A549 treated with CORT108297 at 1 μM for 4 hours (cell line): ENCODE measurements at places on chromosomes 5 and 9. TPM values are rescaled to one million over a fixed set of nuclear protein-coding genes. Genes with fewer than 3 reads are reported as not detected.

RPL37 gene
- total RNA-seq: 2,670 to 2,951 TPM (median 2,828 TPM) in 5 replicates

ENTPD2 gene
- 0.63 to 1.4 TPM (median 0.95 TPM) in 5 replicates for total RNA-seq

PTPDC1 gene
- total RNA-seq: 3.3 to 5.1 TPM (median 4.1 TPM) in 5 replicates

CD180 gene
- total RNA-seq: 0.01 TPM in 1 of 5 replicates, not detected in the others

GABRA6 gene
- not detected in 5 replicates for total RNA-seq

SEC16A gene
- 57.9 to 65.6 TPM (median 61.0 TPM) in 5 replicates for total RNA-seq

NAIP gene
- total RNA-seq: 0.27 to 0.61 TPM (median 0.40 TPM) in 5 replicates

INSYN2B gene
- 0.44 to 0.81 TPM (median 0.65 TPM) in 5 replicates for total RNA-seq

CCDC180 gene
- total RNA-seq: 0.43 to 0.90 TPM (median 0.75 TPM) in 5 replicates

OR1L1 gene
- not detected in 5 replicates for total RNA-seq

ZNF483 gene
- 0.66 to 0.92 TPM (median 0.83 TPM) in 5 replicates for total RNA-seq

BNIP1 gene
- total RNA-seq: 16.1 to 19.5 TPM (median 16.5 TPM) in 5 replicates

ZMYND19 gene
- total RNA-seq: 39.2 to 57.2 TPM (median 54.5 TPM) in 5 replicates

CYFIP2 gene
- total RNA-seq: 16.3 to 24.1 TPM (median 21.2 TPM) in 5 replicates

SPINK7 gene
- total RNA-seq: not detected in 5 replicates

PHYKPL gene
- total RNA-seq: 8.2 to 10.8 TPM (median 9.6 TPM) in 5 replicates

GCNT1 gene
- 2.4 to 4.3 TPM (median 3.0 TPM) in 5 replicates for total RNA-seq

FANCC gene
- 10.5 to 11.8 TPM (median 11.0 TPM) in 5 replicates for total RNA-seq

LCN1 gene
- 0.12 TPM in 1 of 5 replicates, not detected in the others for total RNA-seq

SPATA31C1 gene
- total RNA-seq: not detected in 5 replicates

PAEP gene
- total RNA-seq: 0.14 to 0.28 TPM (median 0.21 TPM) in 5 replicates

GRXCR2 gene
- not detected in 5 replicates for total RNA-seq

PLCXD3 gene
- 0.17 to 0.37 TPM (median 0.27 TPM) in 5 replicates for total RNA-seq

SMC2 gene
- 17.2 to 28.4 TPM (median 22.3 TPM) in 5 replicates for total RNA-seq

C5orf52 gene
- not detected in 5 replicates for total RNA-seq

PHF24 gene
- total RNA-seq: 0.03 to 0.18 TPM (median 0.10 TPM) in 5 replicates

CCL21 gene
- not detected in 5 replicates for total RNA-seq

ADAMTS16 gene
- total RNA-seq: 1.6 to 2.5 TPM (median 1.6 TPM) in 5 replicates

BAAT gene
- 0.33 to 0.60 TPM (median 0.41 TPM) in 5 replicates for total RNA-seq

INSL4 gene
- 14.2 to 17.2 TPM (median 16.6 TPM) in 5 replicates for total RNA-seq

GNG10 gene
- total RNA-seq: 56.5 to 68.8 TPM (median 66.7 TPM) in 5 replicates
